Activated CD4-positive, alpha-beta T cell treated with anti-CD3 and anti-CD28 coated beads, Interleukin-2, amount 50 U/mL, for 1 hour (primary cell): ENCODE measurements at places on chromosomes 11 and 22.

GRCh38 chr11:14336507-14337503 is 22.2 kb downstream of the RRAS2 start:
- DNase-seq, result no peak

DNA sequence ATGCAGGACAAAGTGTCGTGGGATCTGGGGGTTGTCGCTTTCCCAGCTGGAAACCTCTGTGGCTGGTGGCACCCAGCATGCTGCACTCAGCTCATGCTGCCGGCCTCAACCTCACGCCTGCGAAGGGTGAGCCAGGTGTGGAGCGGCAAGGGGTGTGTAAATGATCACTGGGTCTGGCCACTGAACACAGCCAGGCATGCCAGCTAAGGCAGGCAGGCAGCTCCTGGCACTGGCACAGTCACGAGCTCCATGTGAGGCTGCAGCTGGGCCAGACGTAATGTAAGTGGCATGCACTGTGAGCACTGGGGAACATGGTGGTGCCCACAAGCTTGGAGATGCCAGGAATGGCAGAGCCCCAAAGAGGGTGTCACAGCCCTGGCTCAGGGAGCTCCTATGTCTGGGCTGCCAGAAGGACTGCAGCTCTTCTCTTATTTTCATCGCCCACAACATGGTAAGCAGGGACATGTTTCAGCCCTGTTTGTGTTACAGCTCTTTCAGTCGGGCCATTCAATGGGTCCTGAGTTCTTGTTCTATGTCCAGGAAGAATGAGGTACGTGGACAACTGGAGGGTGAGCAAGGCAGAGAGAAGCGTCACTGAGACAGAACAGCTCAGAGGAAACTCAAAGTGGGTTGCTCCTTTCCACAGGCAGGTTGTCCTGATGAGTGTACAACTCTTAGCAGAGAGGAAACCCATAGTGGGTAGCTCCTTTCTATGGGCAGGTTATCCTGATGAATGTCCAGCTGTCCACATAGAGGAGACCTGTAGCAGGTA is 403.8 kb downstream of the CNTN5 start:
- DNase-seq, result no peak

GRCh38 chr22:43407591-43407990 is 4.2 kb upstream of the MPPED1 start:
- DNase-seq, result no peak

GRCh38 chr11:119173453-119173852 is 4.9 kb downstream of the NLRX1 start:
- DNase-seq, result no peak

GRCh38 chr22:46614025-46614931 is 5.9 kb upstream of the GRAMD4 start:
- peak; percentile 71 for DNase-seq

GRCh38 chr11:122727101-122727929 is 71.8 kb downstream of the UBASH3B start:
- DNase-seq, result peak; percentile 30

DNA sequence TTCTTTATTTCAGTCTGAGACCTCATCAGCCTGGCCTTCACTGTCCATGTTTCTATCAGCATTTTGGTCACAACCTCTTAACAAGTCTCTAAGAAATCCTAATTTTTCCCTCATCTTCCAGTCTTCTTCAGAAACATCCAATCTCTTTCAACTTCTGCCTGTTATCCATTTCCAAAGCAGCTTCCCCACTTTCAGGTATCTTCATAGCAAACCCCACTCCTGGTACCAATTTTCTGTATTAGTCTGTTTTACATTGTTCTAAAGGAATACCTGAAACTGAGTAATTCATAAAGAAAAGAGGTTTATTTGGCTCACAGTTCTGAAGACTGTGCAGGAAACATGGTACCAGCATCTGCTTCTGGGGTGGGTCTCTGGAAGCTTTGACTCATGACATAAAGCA is 8.1 kb upstream of the OR6X1 start:
- no peak for DNase-seq

DNA sequence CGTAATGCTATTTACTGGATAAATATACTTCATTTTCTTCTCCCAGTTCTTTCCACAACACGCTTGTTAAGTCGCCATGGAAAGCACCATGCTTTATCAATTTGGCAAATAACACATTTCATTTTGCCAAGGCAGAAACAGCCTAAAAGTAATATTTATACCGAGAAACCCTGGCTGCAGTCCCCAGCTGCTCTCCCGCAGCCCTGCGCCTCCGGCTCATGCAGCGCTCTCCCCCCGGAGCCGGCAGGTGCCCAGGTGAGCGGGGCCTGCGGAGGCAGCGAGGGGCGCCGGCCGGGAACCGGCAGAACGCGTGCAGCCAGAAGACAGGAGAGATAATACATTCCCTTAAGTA is 681 bp upstream of the ARHGEF12 start:
- peak; percentile 18 for DNase-seq
